Left ventricle myocardium inferior (tissue), 1 donor: ENCODE measurements at places on chromosomes 7 and 10.

DNA sequence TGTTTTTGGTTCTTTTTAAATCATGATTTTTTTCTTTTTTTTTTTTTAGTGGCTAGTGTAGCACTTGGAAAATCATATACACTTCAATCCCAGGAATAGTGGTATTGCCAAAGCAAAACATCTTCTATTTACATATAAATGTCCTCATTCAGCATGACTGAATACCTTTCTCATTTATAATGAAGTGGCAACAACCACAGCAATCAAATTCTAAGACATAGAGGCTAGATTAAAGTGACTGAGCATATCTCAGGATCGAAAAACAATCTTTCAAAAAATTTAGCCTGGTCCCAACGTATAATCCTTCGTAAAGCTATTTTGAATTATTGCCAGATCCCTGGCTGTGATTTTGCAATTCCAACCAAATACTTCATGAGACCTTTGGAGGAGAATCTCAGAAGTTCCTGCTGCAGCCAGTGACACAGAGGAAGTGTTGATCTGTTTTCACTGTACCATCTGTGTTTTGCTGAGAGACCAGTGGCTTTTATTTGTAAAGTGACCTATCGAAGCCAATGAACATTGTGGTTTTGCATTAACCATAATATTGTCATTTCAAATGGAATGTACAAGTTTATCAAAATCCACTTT, 29.8 kb upstream of the SP8 start:
- DNase-seq = no peak

GRCh38 chr7:19853261-19853832, 79.9 kb upstream of the TMEM196 start:
- DNase-seq = no peak

GRCh38 chr10:13673156-13673555, 86.4 kb downstream of the PRPF18 start:
- DNase-seq = no peak

DNA sequence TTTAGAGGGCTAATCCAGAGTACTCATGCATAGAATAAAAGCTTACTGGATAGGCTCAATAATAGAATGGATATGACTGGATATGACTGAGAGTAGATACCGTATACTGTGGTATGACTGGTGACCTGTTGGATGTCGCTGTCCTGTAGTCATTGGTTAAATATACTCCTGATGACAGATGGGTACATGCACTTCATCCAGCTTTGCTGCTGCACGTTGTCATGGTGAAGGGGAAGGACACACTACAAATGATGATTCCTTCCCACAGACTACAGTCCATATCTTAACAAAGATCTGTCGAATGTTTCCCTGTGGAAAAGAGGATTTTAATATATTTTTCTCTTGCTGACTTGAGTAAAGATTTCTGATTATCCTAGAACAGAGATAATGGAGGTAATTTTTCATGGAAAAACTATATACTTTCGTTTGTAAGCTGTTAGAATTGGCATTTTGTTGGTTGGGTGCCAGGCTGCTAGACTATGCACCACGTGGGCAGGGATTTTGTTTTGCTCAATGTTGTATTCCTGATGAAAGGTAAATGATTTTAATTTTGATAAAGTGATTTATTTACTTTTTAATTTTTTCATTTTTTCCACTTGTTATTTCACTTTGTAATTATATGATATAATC, 97.3 kb downstream of the PPP1R9A start:
- DNase-seq = no peak
